ENCODE measurements at places on chromosomes 12 and 14. TPM values are rescaled to one million over a fixed set of nuclear protein-coding genes. Genes with fewer than 3 reads are reported as not detected.

- DNase-seq, result no peak
Observed at GRCh38 chr12:42507081-42507480, 82.5 kb downstream of the PRICKLE1 start.

- no peak for DNase-seq
Observed at GRCh38 chr12:118148287-118148686, 12.4 kb downstream of the PEBP1 start.

DNA sequence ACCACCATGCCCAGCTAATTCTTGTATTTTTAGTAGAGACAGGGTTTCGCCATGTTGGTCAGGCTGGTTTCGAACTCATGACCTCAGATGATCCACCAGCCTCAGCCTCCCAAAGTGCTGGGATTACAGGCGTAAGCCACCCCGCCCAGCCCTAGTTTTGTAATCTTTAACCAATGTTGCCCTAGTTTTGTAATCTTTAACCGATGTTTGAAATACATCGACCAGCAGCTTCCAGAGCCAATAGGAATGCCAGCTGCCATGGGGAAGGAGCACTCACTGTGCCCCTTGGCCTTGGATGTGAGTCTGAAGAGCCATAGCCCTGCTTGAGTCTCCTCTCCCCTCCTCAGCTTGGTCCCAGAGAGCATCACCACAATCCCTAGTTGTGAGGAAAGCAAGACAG lies 209.3 kb upstream of the RGS6 start:
- DNase-seq, result no peak

DNA sequence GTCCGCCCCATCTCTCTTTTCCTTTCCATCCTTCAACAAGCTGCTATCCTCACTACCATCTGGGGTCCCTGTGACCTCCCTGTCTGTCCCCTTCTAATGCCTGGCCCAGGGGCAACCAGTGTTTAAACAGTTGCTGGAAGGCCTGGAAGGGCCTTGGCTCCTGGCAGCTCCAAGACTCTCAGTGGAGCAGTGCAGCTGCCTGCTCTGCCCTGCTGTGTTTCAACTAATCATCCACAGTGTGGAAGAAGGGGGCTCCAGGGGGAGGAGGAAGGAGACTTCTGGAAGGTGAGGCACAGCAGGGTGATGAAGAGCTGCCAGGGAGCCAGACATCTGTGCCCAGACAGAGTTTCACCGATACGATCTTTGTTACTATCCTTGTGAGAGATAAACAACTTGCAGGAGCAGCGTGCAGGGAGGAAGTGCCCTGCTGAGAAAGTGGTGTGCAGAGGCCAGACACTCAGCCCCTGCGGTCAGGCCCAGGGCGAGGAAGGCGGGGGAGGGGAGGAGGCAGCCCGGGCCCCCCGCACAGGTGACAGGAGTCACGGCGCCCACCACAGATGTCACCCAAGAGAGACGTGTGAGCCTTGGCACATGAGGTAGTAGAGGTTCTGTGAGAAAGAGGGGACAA lies 1061.8 kb downstream of the BCL11B start:
- peak; percentile 50 for DNase-seq

DNA sequence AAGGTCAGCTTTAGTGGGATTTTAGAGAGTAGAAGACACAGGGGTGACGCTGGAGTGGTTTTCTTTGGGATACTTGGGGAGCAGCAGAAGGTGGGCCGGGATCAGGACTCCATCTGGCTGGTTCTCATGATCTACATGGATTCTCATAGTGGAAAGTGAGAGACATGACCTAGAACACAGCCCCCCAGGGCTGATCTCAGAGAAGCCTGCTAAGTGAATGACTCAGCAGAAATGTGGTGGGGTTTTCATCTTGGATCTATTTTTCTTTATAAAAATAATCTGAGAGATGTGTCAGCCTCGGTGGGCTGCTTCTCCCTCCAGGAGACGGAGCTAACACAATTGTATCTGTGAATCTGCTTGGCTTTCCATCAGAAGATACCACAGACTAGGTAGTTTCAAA lies 484.4 kb downstream of the TMEM121 start:
- no peak for DNase-seq

GRCh38 chr14:100104523-100105300 lies 39.5 kb downstream of the EVL start:
- DNase-seq, result no peak

CYP27B1 gene
- total RNA-seq, result 0.98 TPM
